ENCODE measurements at places on chromosomes 12 and 14.

- DNase-seq = no peak
These were observed 880 bp upstream of the FLRT2 start for GRCh38 chr14:85528897-85529631.

DNA sequence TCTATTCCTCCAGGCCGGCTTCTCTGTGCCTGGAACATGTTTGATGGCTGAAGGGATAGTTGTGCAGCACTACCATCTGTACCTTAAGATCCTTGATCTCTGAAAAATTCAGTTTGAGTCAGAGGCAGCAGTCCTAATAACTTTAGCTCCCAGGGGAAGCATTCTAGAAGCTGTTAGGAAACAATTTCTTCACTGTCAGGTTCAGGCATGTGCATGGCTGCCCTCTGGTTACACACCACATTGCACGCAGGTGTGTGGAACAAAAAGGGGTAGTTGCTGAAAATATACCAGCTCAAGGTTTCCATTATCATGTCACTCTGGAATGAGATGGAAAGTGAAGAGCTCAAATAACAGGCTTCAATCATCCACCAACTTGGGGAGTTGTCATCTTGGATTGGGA lies 80.1 kb downstream of the CHST11 start:
- no peak for DNase-seq

DNA sequence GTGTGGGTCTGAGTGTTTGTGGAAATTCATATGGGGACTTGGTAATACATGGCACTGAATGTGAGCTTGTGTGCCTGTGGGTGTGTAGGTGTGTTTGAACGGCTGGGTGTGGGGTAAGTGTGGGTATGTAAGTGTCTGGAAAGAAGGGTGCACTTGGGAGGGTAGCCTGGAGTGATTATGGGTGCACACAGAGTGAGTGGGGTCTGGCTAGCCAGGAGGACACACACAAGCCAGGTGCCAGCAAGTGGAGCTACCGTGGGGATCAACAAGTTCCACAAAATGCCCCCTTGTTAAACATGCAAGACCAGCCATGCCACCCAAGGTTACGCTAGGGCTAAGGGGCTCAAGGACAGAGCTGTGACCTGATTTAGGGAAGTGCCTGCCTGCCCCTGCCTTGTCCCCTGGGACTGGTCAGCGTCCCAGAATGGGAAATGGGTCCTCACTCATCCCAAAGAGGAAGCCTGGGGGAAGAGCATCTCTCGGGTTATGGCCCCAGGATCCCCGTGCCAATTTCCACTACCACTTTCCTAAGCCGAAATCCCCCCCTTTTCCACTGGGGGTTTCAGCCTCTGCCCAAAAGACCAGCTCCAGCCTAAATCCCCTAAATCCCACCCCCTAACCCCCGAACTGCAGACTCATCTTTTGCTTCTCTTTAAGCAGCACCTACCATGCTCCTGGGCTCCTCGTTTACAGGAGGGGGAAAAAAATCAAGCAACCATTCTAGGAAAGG lies 118.6 kb downstream of the DICER1 start:
- no peak for DNase-seq

DNA sequence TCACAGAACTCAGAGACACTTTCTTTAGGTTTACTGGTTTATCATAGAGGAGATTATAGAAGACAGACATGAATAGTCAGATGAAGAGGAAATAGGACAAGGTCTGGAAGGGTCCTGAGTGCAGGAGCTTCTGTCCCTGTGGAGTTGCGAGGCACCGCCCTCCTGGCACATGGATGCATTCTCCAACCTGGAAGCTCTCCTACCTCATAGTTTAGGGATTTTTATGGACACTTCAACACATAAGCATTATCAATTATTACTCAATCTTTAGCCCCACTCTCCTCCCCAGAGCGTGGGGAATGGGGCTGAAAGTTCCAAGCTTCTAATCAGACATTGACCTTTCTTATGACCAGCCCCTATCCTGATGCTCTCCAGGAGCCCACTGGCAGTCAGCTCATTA lies 12.6 kb upstream of the KRT7 start:
- DNase-seq = no peak

DNA sequence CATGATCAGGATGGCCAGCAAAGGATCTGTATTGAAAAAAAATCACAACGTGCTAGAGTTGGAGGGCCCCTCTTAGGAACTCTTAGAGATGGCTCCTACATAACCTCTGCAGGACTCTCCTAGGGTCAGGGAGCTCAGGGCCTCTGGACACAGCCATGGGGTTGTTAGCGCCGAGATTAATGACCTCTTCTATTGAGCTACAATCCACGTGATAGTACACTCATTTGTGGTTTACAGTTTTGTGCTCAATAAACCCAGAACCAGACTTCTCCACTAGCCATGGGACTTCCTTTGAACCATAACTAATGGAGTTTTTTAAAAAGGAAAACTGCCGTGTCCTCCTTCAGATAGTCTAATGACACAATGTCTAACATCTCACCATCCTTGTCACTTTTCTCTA lies 29.6 kb upstream of the HDAC7 start:
- no peak for DNase-seq

- no peak for DNase-seq
These were observed 29.3 kb downstream of the MYF5 start for GRCh38 chr12:80745851-80746505.

DNA sequence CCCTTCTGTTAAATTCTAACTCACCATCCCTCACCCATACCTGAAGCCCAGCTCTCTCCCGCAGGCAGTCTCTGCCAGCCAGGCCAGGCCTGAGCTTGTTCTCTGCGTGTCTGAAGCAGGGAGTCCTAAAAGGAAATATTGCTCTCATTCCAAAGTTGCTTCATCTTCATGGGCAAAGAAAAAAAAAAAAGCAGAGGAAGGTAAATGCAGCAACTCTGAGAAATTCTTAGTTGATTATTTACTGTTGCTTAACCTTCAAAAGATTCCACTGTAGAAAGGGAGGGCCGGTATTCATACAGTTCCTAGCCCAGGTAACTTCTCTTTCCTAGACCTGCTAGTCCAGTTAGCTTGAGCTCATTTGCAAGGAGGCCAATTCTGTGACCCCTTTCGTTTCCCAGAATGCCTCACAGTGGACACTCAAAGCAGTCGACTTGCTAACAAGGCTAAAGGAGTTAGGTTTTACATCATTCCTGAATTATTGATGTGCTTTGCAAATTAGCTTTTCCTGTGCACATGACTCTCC lies 193.5 kb upstream of the EEA1 start:
- DNase-seq = no peak

- no peak for DNase-seq
These were observed 15.6 kb downstream of the PLBD2 start for GRCh38 chr12:113373969-113374368.

DNA sequence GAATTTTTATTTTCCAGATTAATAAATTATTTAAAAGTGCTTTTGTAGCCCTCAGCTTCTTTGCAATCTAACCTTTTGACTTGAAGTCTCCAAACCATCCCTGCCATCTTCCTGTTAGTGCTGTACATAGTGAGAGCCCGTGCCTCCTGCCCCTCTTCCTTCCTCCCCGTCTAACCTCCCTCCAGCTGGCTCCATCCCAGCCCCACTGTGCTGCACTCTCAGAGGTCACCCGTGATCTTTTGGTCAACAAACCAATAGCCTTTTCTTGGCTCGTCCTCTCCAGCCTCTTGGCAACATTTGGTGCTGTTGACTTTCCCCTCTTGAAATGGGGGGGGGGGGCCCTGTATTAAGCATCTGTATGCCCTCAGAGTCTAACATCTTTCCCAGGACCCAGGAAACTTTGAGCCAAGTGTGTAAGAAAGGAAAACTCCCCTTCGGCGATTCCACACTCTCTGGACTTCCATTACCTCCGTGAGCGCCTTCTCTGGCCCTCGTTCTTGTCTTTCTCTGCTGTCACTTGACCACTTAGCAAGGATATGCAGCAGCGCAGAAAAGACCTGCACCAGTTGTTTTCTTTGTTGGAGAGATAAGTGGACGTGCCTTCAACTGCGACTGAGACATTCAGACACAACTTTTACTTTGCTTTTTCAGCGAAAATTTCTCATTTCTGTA lies 44.1 kb downstream of the FBXW8 start:
- no peak for DNase-seq

DNA sequence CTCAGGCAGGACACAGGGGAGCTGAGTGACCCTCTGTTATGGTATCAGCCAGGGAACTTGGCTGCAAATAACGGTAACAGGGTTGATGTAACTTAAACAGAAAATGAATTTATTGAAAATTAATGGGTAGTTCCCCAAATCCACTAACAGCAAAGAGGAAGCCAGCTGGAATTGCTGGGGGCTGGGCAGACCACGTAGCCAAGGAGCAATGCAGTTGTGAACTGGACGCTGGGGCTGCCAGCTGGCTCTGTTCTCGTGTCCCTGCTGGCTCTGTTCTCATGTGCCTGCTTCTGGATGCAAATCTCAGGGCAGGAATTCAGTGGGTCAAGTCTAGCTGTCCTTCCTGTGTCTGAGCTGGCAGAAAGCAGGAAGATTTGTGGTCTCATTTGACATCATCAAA lies 1383.3 kb upstream of the TMEM132C start:
- no peak for DNase-seq

GRCh38 chr14:52551696-52552062 lies 626 bp downstream of the TXNDC16 start:
- DNase-seq = no peak

DNA sequence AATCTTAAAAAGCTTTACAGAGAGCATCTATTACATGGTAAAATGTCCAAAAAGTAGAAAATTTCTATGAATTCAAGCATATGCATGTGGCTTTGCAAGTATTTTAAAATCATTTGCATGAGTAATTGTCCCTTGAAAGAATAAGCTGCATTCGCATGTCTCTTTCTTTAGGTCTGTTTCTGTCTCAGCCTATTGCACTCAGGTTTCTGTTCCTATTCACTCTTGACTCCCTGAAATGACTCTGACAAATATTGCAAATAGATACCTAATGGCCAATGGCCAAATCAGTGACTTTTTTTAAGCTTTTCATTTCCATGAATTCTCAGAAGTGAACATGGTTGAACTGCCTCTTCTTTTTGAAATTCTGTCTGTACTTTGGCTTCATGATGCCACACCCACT lies 6.4 kb upstream of the TTC8 start:
- DNase-seq = no peak

GRCh38 chr14:73287071-73287470 lies 49.8 kb downstream of the PAPLN start:
- DNase-seq = no peak

- no peak for DNase-seq
These were observed 1004.2 kb downstream of the TMEM121 start for GRCh38 chr14:106530423-106531107.

DNA sequence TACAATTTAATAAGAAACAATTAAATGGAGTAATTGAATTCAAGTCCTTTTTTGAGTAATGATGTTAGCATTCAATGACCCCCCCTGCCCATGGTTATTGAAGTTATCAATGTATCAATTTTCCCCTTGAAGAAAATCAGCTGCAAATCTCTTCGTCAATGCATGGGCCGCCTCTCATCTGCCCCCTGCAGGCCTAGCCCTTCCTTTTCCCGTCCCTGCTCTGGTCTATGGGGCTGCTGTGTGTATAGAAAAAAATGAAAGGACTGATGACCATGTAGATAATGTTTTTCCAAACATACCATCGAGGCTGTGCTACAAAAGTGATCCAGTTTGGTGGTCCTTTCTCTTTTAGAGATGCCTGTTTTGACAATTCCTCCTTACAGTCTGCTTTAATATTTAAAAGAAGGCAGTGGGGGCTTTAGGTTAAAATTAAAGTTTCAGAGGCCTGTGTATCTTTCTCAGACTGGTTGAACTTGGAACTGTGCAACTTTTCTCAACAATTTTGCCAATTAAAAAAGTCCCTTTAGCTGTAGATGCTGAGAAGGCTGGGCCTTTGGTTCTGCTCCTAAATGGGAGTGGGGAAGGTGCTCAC lies 98.4 kb downstream of the APAF1 start:
- DNase-seq = no peak

GRCh38 chr14:55802986-55803872 lies 223.2 kb downstream of the KTN1 start:
- no peak for DNase-seq

DNA sequence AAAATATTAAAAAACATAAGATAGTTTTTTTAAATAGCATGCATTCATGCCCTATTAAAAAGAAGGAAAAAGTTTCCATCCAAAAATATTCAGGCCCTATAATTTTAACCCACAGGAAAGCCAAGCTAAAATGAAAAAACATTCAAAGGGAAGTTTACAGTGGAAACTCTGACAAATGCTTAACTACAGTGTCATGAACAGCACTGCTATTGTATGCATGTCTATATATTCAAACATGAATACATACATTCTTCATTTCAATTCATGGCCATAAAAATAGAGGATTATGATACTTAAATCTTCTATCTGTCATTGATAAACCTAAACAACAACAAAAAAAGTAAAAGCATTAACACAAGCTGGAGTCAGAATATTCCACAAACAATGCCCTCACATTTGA lies 67.4 kb downstream of the PPP2R5E start:
- DNase-seq = no peak

- no peak for DNase-seq
These were observed 154.9 kb upstream of the PWP1 start for GRCh38 chr12:107530701-107531100.

GRCh38 chr12:40098406-40099145 lies 7.3 kb downstream of the SLC2A13 start:
- DNase-seq = no peak

GRCh38 chr12:121872546-121873215 lies 14.0 kb upstream of the HPD start:
- no peak for DNase-seq

DNA sequence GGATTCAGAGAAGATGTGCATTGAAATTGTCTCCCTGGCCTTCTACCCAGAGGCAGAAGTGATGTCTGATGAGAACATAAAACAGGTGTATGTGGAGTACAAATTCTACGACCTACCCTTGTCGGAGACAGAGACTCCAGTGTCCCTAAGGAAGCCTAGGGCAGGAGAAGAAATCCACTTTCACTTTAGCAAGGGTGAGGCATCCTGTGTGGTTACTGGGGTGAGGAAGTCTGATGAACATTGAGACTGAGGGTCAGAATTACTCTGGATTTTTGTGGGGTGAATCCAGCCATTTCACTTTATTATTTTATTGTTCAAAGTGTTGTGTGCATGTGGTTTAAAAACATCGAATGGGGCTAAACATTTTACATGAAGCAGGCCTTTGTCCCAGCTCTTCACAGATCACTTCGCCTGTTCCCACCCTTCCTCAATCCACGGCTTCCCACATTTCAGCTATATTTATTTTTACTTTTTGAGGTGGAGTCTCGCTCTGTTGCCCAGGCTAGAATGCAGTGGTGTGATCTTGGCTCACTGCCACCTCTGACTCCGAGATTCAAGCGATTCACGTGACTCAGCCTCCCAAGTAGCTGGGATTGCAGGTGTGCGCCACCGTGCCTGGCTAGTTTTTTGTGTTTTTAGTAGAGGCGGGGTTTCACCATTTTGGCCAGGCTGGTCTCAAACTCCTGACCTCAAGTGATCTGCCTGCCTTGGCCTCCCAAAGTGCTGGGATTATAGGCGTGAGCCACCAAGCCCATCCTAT lies 40.6 kb downstream of the SUPT16H start:
- no peak for DNase-seq

- DNase-seq = no peak
These were observed 35.6 kb upstream of the VSX2 start for GRCh38 chr14:74203639-74204038.

DNA sequence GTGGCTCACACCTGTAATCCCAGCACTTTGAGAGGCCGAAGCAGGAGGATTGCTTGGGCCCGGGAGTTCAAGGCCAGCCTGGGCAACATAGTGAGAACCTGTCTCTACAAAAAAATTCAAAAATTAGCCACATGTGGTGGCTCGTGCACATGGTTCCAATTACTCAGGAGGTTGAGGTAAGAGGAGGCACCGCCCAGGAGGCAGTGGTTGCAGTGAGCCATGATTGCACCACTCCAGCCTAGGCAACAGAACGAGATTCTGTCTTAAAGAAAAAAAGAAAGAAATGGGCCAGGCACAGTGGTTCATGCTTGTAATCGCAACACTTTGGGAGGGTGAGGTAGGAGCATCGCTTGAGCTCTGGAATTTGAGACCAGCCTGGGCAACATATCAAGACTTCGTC lies 33.5 kb downstream of the MAP1LC3B2 start:
- DNase-seq = no peak
